ENCODE measurements at places on chromosomes 2 and 18. TPM values are rescaled to one million over a fixed set of nuclear protein-coding genes. Genes with fewer than 3 reads are reported as not detected.
A peak's percentile ranks its signal among the peaks of the same experiment; 100 is the strongest.

COPS8 gene
- 112 TPM for total RNA-seq

SCYGR4 gene
- not detected for total RNA-seq

TRPM8 gene
- not detected for total RNA-seq

POTEI gene
- total RNA-seq = not detected

CDH20 gene
- total RNA-seq = not detected

UGT1A6 gene
- not detected for total RNA-seq

CRYBA2 gene
- total RNA-seq = not detected

SAG gene
- not detected for total RNA-seq

TXNDC2 gene
- total RNA-seq = not detected

- H3K27me3 ChIP-seq = no peaks in the 10 kb centered on the region
- H3K4me1 ChIP-seq = no peaks in the 10 kb centered on the region
- peaks cover 100% of the 10 kb centered on the region for H3K36me3 ChIP-seq
- no peak overlapping the region for H3K4me3 ChIP-seq
- no peak for DNase-seq
- no peak overlapping the region for H3K27ac ChIP-seq
Measured at GRCh38 chr2:218645126-218645525, 14.3 kb downstream of the ZNF142 start.

DNA sequence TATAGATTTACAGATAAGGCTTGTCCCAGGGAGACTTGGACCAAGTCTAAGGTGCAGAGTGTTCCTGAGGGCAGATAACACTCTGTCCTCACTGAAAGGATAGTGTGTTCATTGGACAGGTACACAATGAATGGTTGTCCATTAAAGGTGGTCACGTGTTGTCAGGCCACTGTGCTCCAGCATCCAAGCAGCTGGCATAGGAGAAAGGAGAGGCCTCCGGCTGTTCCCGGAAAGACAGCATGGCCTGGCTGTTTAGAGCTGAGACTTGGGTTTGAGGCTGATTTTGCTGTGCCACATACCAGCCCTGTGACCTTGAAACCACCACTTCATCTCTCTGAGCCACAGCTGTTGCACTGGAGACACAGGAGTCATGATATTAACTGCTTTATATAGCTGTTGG lies 19.6 kb upstream of the SULT1C3 start:
- no peak for DNase-seq
- no peak overlapping the region for H3K4me3 ChIP-seq
- H3K27me3 ChIP-seq = no peaks in the 10 kb centered on the region
- peaks cover 11% of the 10 kb centered on the region for H3K4me1 ChIP-seq
- no peaks in the 10 kb centered on the region for H3K36me3 ChIP-seq

GRCh38 chr2:127685410-127686080 lies 10.2 kb upstream of the LIMS2 start:
- H3K27ac ChIP-seq = no peak overlapping the region
- no peak overlapping the region for H3K4me3 ChIP-seq
- H3K4me1 ChIP-seq = no peaks in the 10 kb centered on the region

DNA sequence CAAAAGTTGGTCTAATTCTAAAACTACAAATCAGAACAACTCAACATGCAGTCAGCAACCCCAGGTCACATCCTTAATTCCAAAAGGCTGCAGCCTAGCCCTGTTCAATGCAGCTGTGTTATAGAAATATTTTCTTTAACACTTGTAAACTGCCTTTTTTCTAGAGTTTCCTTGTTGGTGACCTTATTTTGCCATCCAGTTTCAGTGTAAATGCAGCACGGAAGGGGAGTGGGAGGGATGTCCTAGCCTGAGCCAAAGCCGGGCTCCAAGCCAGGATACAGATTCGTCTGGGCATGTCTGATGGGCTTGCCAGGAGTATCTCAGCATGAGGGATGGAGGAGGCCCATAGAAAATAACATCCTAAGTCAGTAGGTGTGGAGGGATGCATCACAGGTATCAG lies 17.7 kb upstream of the SP3 start:
- H3K4me3 ChIP-seq = no peak overlapping the region
- no peaks in the 10 kb centered on the region for H3K27me3 ChIP-seq
- no peaks in the 10 kb centered on the region for H3K36me3 ChIP-seq
- H3K27ac ChIP-seq = no peak overlapping the region
- peak; percentile 44 for DNase-seq

- no peaks in the 10 kb centered on the region for H3K4me1 ChIP-seq
- H3K27ac ChIP-seq = no peak overlapping the region
- no peak for DNase-seq
- peaks cover 15% of the 10 kb centered on the region for H3K27me3 ChIP-seq
- H3K36me3 ChIP-seq = no peaks in the 10 kb centered on the region
- no peak overlapping the region for H3K4me3 ChIP-seq
Measured at GRCh38 chr2:216294305-216294704, 78.0 kb downstream of the MARCHF4 start.

- H3K36me3 ChIP-seq = no peaks in the 10 kb centered on the region
- H3K27me3 ChIP-seq = peaks cover 1% of the 10 kb centered on the region
- H3K4me1 ChIP-seq = peaks cover 9% of the 10 kb centered on the region
- DNase-seq = no peak
- no peak overlapping the region for H3K4me3 ChIP-seq
Measured at GRCh38 chr2:111035830-111036441, 84.8 kb upstream of the BCL2L11 start.

DNA sequence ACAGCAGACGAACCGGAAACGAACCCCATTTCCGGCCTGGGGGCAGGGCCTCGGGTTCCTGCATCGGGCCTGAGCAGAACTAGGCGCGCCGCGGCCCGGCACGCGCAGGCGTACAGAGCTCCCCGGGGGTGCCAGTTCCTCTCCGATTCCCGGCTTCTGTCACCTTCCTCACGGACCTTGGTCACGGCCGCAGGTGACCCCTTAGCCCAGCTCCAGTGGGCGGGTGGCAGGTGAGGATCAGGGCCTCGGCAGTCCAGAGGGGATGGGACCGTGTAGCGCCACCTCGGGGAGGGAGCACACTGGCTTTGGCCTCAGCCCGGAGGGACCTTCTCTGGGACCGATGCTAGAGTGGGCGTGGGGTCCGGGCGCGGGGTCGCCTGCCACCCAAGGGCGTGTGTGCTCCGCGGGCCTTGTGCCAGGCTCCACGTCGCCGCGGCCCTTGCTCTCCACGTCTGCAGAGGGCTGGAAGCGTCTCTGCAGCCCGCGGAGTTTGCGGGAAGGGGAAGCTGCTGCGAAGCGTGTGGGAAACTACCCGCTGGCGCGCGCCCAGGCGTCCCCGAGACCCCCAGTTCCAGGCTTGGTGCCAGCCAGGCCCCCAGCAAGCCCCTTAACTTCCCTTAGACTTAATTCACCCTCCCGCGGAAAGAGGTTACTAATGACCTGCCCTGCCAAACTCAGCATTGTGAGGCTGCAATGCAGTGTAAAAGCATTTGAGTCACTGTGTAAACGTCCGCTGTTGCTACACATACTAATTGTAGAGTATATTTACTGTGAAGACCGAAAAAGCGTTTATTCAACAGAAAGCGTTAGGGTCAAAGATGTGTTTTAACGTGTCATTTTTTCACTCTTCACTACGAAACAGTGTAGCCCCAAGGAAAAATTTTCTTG lies at the start of gene TRAPPC12:
Gene TRAPPC12, plus strand, starts transcription at position 48 of the 888 bp plus-strand sequence. CDS start 7,930 bp downstream, outside the sequence.
- H3K27me3 ChIP-seq = no peaks in the 10 kb centered on the region
- DNase-seq = peak; percentile 91
- peaks cover 29% of the 10 kb centered on the region for H3K36me3 ChIP-seq
- H3K4me1 ChIP-seq = peaks cover 39% of the 10 kb centered on the region

GRCh38 chr2:43424262-43425207 lies 171.3 kb downstream of the THADA start:
- H3K27ac ChIP-seq = no peak overlapping the region
- no peaks in the 10 kb centered on the region for H3K36me3 ChIP-seq
- H3K4me3 ChIP-seq = no peak overlapping the region

DNA sequence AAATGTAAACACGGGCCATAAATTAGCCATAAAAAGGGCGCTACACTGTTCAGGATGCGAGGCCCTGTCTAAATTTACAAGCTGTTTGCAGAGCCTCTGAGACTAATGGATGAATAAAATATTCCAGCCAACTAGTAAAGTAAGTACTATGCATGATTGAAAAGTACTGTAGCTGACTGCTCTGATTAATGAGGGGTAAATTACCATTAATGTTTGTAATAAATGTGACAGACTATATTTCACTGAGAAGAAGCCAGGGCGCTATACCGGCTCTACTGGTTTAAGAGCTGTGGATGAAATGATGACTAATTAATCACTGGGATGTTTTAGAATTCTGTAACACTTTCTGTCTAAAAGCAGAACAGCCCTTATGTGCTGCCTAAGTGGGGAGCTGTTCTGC lies 54.3 kb upstream of the RGPD4 start:
- H3K4me1 ChIP-seq = no peaks in the 10 kb centered on the region
- H3K27ac ChIP-seq = no peak overlapping the region
- H3K4me3 ChIP-seq = no peak overlapping the region
- H3K27me3 ChIP-seq = no peaks in the 10 kb centered on the region

DNA sequence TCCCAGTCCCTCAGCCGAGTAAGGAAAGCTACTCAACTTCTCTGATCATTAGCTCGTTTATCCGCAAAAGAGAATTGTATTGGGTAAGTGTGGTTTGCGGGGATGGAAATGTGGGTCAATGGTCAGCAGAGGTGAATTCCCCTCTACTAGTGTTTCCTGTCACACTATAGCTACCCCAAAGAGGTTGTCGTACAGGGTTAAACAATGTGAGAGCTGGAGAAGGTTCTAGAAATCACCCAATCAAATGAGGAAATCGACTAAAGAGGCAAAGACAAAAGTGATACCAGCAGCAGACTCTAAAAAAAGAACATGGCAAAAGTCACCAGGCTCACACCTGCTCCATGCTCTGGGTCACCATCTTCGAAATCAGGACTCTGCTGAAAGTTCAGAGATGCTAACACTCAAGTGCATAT lies 144.7 kb upstream of the ITGA4 start:
- H3K27me3 ChIP-seq = no peaks in the 10 kb centered on the region
- H3K4me3 ChIP-seq = no peak overlapping the region
- DNase-seq = no peak
- no peaks in the 10 kb centered on the region for H3K36me3 ChIP-seq
- H3K4me1 ChIP-seq = no peaks in the 10 kb centered on the region

DNA sequence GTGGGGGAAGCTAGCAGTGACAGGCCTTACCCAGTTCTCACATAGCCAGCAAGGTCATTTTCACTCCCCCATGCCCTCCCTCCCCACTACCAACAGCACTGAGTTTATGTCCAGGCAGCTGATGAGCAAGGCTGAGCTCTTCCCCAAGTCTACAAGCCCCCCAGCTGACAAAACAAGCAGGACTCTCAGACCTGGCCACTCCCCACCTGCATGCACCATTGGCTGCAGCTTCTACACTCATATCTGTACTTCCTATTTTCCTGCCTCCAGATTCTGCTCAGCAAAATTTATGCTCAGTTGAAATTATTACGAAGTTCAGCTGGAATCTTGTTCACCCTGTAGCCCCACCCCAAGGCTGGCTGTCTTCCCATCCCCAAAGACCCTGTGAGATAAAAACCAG lies 339.3 kb downstream of the ARL6IP6 start:
- no peaks in the 10 kb centered on the region for H3K4me1 ChIP-seq
- no peak for DNase-seq
- no peaks in the 10 kb centered on the region for H3K27me3 ChIP-seq

- no peak for DNase-seq
- H3K36me3 ChIP-seq = peaks cover 9% of the 10 kb centered on the region
- H3K4me3 ChIP-seq = no peak overlapping the region
- H3K27me3 ChIP-seq = no peaks in the 10 kb centered on the region
- peaks cover 13% of the 10 kb centered on the region for H3K4me1 ChIP-seq
Measured at GRCh38 chr2:30527411-30527810, 80.4 kb downstream of the LCLAT1 start.

GRCh38 chr18:22550861-22551260 lies 133.1 kb upstream of the CTAGE1 start:
- no peak overlapping the region for H3K4me3 ChIP-seq
- H3K4me1 ChIP-seq = peaks cover 20% of the 10 kb centered on the region
- no peak for DNase-seq
- no peaks in the 10 kb centered on the region for H3K36me3 ChIP-seq

DNA sequence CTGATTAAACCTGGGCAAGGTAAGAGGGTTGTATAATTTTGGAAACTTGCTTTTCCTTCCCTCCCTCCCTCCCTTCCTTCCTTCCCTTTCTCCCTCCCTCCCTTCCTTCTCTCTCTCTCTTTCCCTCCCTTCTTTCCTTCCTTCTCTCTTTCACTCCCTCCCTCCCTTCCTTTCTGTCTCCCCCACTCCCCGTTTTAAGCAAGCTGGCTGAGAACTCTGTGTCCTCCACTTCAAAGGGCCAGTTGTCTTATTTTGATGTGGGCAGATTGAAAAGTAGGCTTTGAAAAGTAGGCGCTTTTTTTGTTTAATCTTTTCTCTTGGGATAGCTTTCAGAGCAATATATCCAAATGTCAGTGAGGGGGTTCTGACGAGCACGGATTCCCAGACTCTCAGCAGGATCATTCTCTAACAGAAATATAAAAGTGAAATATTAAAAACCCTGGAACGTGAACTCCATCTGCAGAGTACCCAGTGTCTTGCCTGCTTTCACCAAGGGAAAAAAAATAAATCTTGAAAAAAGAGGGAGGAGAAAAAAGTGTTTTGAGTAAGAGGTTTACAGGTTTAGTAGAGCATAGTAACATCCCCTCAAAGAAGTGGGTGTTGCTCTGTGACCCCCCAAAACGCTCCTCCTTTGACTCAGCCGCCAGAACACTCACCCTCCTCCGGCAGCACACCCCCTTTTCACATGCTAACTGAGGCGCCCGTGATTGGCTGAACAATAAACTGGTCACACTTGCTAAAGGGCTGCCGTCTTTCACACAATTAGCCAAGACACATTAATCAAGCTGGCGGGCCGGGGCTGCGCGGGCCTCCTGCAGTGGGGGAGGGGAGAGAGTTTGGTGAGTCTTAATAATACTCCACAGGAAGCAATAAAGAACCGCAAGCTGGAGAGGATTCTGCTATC lies 52.2 kb downstream of the CDK15 start:
- H3K36me3 ChIP-seq = no peaks in the 10 kb centered on the region
- no peak for DNase-seq
- H3K4me3 ChIP-seq = no peak overlapping the region
- no peak overlapping the region for H3K27ac ChIP-seq

DNA sequence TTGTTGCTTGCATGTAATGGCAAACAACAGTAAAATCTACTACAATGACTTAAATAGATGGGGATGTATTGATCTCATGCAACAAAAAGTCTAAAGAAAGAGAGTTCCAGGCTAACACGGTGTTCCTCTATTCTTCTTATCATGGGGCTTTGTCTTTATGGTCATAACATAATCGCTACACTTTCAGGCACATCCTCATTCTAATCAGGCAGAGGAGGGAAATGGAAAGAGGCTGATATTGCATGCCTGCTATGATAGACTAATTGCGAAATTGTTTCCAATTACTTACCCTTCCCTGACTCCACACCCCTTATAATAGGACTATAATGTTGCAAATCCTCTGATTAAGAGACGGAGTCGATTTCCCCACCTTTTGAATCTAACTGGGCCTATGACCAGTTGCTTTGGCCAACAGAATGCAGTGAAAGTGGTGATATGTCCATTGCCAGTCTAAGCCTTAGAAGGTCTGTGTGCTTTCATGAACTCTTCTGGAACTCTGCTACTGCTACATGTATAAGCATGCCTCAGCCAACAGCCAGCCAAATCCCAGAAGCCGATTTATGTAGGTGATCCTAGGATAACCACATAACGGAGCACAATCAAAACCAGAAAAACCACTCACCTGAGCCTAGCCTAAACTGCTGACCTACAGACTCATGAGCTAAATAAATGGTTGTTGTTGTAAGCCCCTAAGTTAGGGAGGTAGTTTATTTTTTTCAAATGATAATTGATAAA lies 180.3 kb upstream of the TACR1 start:
- no peak overlapping the region for H3K27ac ChIP-seq
- H3K4me1 ChIP-seq = no peaks in the 10 kb centered on the region
- no peak overlapping the region for H3K4me3 ChIP-seq
- H3K27me3 ChIP-seq = peaks cover 15% of the 10 kb centered on the region

- H3K4me1 ChIP-seq = peaks cover 8% of the 10 kb centered on the region
- H3K4me3 ChIP-seq = no peak overlapping the region
Measured at GRCh38 chr2:26290001-26290400, 45.3 kb downstream of the HADHB start.

Measured in heart right ventricle (tissue), 16 donors.